ENCODE measurements at places on chromosomes 16 and 17.

GRCh38 chr17:30831257-30831656 lies 509 bp upstream of the ATAD5 start:
- peak; percentile 30 for DNase-seq

GRCh38 chr17:36182176-36183000 lies 6.0 kb upstream of the TBC1D3B start:
- DNase-seq: no peak

DNA sequence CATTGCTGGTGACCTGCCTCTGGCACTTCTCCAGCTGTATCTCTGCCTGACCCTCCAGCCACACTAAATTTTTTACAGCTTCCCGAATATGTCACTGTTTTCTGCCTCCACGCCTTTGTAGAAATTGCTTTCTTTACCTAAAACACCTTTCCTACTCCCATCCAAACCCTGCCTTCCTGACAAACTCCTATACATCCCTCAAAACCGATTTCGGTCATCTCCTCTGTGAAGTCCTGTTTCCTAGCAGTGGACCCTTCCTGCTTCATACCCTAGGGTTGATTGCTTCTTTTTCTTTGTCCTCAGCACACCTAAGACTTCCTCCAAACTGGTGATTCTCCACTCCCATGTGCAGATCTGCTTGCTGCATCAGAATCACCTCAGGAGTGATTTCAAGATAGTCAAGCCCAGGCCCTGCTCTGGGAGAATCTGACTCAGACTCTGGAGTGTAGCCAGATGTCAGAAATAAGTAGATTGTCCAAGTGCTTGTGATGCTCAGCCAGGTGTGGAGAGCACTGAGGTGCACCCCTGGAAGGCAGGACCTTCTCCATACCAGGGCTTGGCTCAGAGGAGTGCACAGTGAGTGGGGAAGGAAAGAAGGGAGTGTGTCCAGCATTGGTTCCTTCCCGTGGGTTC lies 184.2 kb downstream of the COPRS start:
- DNase-seq: no peak

DNA sequence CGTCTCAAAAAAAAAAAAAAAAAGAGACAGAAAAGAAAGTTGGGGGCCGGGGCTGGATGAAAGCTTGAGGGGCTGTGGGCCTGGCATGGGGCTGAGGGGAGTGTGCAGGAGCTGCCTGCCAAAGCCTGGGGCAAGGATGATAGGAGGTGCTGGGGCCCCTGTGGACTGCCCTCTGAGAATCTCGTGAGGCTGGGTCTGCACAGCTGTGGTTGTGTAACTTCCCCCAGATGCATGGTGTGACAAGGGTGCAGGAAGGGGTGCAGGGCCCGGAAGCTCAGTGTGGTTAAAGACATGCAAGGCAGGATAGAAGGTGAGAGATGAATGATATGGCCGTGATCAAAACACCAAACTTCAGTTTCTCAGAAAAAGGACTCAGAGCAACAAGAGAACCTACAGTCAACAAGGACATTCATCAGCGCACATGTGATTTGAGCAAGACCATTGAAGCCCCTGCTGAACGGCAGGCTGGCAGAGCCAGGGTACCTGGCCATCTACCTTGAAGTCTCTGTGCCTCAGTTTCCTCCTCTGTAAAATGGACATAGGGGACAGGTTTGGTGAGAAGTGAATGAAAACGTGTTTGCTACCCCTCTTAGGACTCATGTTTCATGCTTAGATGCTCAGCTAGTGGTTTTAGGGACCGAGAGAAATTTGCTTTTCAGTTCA lies 9.6 kb downstream of the IL32 start:
- DNase-seq: peak; percentile 65

GRCh38 chr16:69941251-69942098 lies 9.7 kb upstream of the CLEC18A start:
- no peak for DNase-seq

DNA sequence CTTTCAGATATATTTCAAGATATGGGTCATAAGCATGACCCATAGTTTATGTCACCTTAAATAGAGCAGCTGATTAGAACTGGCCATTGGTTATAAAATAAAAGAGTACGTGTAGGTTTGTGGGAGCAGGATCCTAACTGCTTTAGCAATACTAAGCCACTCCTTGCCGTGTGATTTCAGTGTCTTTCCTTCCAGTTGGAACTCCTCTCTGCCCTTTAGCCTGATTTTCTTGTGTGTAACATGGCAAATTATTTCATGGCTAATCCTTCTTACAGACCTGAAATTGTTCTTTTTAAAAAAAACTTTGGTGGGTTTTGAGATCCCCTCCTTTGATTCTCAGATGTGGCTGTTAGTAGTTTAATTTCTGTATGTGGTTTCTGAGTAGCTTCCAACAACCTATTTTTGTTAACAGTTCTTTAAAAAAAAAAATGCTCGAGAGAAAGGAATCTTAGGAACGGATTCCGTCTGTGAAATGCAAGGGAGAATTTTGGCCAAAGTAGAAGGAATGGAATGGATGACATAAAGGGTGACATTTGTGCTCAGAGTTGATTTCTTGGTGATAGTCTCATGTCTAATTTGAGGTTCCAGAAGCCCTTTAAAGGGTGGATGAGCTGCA lies 39.9 kb downstream of the DHRS7B start:
- DNase-seq: no peak

DNA sequence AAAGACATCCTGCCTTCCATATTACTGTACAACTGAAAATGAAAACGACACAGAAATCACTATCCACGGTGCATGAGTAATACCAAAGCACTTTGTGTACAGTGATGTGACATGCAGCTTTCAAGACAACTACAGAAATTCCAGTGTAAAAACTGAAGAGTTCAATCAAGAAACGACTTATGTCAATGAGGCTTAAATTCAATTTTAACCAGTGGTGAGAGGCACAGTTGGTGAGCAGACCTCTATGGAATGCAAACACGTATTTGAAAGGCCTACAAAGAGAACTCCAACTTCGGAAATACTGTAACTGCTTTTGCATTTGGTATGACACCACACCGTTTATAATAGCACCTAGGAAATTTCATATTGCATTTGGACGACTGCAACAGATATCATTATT lies 87.6 kb downstream of the USP31 start:
- no peak for DNase-seq

- no peak for DNase-seq
Measured at GRCh38 chr17:57379237-57379894, 123.0 kb downstream of the MSI2 start.

DNA sequence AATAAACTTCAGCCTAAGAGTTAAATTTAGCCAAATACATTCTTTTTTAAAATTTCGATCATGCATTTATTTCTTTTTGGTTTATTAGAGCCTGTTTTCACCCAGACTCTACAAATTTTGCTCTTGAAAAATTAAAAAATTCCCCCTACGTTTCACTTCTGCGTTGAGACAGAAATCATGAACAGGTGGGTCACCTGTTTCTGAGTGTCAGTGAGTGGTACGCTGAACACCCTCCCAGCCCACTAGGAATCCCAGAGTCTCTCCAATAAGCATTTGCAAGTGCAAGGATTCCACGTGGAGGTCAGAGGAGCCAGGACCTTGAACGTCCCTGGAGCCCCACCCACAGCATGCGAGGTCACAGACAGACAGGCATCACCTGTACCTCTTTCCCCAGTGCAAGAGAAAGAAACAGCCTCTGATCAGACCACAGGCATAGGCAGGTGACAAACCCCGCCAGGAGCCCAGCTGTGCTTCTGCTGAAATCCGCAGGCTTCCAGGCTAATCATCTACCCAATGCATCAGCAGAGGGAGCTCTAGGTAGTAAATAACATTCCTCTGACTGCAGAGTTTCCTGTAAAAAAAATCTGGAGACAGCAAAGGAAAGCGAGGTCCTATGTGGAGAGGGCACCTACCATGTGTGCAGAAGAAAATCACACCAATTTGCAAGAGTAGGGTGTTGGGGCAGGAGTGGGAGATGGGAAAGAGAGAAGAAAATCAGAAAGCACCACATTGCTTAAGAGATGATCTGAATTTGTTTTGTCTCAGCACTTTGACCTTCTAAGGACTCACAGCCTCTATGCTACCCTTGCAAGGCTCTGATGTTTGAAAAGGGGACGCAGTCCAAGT lies 5.9 kb upstream of the XYLT1 start:
- DNase-seq: peak; percentile 67

- no peak for DNase-seq
Measured at GRCh38 chr16:53546988-53547391, 44.0 kb upstream of the AKTIP start.

DNA sequence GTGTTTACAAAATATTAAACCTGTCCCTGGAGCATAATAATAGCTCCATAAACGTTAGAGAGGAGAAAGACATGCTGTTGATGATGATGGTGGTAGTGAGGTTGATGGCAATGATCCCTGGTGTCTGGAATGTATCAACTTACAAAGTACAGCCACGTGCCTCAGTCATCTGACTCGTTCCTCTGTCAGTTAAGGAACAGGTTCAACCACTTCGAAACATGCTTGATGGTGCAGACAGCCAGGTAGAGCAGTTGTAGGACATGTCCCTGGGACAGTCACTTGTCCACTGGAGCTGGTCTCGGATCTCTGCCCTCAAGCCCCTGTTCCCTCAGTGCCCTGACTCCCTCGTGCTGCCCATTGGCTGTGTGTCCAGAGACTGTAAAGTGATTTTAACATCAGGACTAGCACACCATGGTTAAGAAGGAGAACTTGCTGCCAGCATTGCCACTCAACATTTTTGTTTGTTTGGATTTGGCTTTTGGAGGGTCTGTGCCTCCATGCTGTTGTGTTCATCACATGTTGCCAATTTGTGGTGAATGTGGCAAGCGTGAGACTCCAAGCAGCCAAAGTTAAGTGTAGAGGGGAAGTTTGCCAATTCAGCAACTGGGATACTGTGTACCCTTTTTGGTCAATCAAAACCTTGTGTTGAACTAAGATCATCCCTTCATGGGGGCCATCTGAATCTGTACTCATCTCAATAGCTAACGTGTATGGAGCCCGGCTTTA lies 16.3 kb upstream of the SALL1 start:
- DNase-seq: no peak

GRCh38 chr17:44010966-44011647 lies 3.7 kb downstream of the TMEM101 start:
- DNase-seq: no peak

DNA sequence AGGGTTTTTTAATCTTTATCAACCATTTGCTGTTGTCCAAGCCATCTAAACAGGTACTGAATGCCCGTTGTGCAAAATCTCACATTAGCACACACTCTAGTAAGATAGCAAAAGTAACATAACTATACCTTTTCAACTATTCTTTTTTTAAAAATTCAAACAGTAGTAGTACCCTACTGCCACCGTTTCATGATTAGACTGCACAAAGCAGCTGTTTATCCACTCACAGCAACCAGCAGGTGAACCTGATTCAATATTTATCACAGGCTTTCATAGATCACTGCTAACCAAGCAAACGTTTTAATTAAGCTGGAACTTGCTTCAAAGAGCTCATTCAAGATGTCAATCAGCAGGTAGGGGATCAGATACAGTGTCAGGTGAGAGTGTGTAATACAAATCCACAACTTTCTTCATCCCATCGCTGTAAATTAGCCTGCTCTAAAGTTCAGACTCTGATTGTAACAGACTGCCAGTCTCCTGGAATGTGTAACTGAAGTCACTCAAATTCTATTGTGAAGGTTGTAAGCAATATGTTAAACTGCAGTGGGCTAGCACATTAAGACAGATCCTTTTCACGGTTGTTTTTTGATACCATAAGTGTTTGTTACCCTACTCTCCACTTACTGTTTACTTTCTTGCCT lies 47.3 kb downstream of the BRIP1 start:
- no peak for DNase-seq

DNA sequence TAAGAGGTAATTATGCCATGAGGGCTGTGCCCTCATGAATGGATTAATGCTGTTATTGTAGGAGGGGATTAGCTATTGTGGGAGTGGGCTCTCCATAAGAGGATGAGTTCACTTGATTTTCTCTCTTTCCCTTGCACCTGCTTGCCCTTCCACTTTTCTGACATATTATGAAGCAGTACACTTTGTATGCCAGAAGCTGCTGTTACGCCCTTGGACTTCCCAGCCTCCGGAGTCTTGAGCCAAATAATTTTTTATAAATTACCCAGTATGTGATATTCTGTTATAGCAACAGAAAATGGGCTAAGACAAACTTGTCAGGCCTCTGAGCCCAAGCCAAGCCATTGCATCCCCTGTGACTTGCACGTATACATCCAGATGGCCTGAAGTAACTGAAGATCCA lies 38.4 kb downstream of the PSMD12 start:
- DNase-seq: no peak

DNA sequence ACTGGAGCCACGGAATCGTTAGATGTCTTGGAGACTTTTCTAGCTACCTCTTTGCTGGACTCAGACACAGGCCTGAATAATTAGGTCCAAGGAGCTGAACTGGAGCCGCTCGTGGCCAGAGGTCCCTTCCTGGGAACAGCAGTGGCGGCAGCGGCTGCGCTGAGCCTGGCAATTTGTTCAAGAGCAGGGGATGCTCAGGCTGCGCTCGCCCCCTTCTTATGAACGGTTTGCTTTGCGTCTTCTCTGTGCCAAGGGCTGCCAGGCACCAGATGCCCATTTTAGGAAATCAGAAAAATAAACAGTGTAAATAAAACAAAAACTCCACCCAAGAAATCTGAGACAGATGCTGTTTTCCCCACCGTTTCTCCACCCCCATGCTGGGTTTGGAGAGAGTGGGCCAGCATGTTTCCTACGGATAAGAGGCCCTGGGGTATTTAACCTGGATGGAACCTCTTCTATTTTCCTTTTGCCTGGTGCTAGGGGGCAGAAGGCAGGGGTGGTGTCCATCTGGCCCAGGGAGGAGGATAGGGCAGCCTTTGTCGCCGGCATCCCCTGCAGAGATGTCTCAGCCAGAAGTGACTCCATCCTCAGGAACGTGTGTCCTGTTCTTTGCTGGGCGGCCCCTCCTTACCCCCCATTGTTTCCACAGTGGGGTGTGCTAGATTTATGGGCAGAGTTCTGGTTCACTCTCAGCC lies 163.4 kb downstream of the SEC14L1 start:
- DNase-seq: no peak

- no peak for DNase-seq
Measured at GRCh38 chr17:27407916-27408864, 48.1 kb upstream of the KSR1 start.

- no peak for DNase-seq
Measured at GRCh38 chr17:72614476-72614870, 478.0 kb downstream of the SLC39A11 start.

GRCh38 chr17:42309986-42310786 lies 21.9 kb downstream of the STAT5A start:
- DNase-seq: no peak

DNA sequence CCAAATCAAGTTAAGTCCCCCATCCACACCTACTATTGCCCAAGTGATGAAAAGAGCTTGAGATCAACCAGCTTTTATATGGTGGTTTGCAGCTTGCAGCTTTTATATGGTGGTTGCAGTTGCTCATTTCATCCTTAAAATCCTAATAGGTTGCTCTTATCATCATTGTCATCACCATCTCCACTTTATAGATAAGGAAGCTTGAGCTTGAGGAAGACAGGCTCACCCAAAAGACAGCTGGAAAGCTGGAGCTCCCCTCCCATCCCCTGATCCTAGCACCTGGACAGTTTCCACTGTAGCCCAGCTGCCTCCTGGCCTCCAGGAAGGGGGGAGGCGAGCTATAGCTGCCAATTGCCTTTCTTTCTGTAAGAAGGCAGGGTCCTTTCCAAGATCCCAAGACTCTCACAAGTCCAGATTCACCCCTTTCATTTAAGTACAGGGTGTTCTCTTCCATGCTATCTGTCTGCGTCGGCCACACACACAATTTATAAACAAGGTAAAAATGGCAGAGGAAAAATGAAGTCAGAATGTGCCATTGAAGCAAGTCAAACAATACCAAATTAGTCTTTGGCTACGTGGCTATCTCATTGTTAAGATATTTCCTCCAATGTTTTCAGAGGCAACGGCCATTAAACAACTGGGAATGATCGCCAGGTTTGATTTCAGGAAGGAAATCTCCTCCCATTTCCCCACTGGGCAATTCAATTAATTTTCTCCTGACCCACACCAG lies 63.3 kb downstream of the PECAM1 start:
- no peak for DNase-seq

Measured in GM10248 (cell line).